NCI-H1436 (cell line): ENCODE measurements at places on chromosomes 2 and 18.

GRCh38 chr2:100197631-100198153 lies 55.3 kb upstream of the AFF3 start:
- no peak for DNase-seq

DNA sequence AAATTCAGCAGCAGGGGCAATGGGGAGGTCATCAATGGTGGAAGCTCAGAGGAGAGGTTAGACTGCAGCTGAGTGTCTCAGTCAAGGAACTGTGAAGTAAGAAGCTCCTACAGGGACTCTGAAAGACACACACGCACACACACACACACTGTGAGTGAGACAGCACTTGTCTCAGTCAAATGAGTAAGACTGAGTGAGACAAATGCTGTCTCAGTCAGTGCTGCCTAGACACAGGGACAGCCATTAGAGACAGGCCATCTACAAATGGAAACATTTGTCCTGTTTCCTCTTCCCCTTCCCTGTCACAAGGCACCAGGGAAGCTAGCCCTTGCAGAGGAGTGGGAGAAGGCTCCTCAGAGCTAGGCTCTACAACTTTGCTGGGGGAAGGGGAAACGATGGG lies 577.4 kb upstream of the GCFC2 start:
- DNase-seq, result no peak

DNA sequence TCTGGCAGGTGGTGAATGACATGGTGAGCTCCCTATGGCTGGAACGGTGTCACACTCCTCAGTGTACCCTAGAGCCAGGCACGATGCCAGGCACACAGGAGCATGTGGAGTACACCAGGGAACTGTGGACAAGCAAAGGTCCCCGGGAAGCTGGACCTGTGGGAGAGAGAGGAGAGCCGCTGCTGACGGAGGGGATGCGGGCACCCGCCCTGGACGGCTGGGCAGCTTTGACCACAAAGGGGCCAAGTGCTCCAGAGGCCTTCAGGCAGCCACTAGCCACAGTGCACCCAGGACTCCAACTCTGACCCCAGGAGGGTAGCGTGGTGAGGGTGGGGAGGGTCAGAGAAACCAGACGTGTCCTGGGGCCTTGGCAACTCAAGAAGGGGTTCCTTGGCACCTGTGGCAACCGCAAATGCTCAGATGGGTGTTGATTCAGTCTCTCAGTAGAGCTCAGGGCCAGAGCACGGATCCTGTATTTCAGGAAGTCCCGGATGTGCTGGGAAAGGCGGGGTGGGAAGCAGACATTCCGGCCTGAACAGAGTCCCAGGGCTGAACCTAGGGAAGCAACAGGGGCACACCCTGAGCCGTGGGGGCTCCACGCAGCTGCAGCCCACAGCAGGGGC lies 2.3 kb upstream of the MAB21L4 start:
- no peak for DNase-seq

GRCh38 chr2:203626952-203627681 lies 79.3 kb upstream of the CD28 start:
- no peak for DNase-seq

DNA sequence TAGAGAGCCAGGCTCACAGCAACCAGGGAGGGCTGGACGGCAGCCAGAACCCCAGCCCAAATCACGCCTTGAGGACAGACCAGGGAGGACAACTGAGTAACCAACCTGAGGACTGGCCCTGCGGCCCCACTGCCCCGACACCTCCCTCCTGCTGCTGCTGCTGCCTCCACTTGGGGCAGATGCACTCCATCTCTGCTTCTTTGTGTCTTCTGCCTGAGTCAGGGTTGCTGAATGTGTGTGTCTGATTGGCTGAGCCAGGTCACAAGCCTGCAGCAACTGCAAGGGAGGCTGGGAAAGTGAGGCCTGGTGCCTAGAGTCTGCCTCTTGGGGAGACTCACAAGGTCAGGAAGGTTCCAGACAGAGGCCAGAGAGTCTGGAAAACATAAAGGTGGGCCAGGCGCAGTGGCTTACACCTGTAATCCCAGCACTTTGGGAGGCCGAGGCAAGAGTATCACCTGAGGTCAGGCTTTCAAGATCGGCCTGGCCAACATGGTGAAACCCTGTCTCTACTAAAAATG lies 83.4 kb downstream of the ZFP36L2 start:
- DNase-seq, result no peak

- no peak for DNase-seq
Observed at GRCh38 chr2:121363632-121364420, 78.8 kb upstream of the TFCP2L1 start.

DNA sequence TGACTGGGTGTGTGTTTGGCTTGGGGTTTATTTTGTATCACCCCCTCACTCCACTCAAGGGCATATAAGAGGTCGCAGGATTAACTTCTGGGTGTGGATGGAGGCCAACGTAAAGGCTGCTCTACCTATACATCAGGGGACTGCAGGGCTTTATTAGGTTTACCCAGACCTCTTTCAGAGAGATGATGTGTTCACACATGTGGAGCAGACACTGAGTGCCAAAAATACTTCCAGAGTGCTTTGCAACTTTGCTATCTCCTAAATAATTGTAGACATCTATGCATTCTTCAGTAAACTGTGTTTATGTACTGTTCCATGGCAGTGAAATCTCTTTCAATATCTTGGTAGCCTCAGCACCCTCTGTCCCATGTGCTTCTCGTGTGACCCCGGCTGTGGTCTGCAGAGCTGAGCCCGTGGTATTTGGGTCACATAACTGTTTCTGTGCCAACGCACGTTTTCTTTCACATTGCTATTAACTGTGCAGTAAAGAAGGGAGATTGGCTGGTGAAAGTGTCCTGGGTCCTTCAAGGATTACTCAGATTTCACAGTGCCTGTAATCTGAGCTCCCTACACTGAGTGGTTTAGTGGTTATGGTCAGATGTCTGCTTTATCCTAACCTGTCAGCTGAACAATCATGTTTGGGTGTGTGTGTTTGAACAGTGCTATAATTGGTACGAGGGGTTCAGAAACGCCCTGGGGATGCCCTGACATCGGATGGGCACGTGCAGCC lies 208.1 kb downstream of the VAPA start:
- peak; percentile 73 for DNase-seq

GRCh38 chr2:111120253-111121027 lies at the start of gene BCL2L11:
BCL2L11 (plus strand) TSS chr2:111120914; CDS start chr2:111123746, 2,832 bp downstream.
- DNase-seq, result peak; percentile 90

- no peak for DNase-seq
Observed at GRCh38 chr18:80238651-80239260, 8.6 kb downstream of the PARD6G start.

GRCh38 chr2:54459037-54459441 lies 2.9 kb downstream of the SPTBN1 start:
- no peak for DNase-seq

DNA sequence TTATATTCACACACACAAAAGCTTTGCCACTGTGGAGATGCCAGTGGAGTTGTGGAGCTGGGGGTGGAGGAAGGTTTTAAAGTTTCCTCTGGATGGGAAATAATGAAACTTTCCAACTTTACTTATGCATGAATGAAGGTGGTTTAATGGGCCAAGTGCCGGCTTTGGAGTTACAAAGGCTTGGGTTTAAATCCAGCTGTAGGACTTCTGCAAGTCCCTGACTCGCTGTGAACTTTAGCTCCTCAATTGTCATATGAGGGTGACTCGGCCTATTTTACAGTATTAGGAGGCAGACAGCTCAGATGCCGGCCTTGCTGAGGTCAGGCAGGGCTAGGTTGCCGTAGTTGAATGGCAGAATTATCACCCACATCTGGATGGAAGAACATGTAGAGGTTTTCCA lies 415.8 kb upstream of the TRIB2 start:
- DNase-seq, result no peak

DNA sequence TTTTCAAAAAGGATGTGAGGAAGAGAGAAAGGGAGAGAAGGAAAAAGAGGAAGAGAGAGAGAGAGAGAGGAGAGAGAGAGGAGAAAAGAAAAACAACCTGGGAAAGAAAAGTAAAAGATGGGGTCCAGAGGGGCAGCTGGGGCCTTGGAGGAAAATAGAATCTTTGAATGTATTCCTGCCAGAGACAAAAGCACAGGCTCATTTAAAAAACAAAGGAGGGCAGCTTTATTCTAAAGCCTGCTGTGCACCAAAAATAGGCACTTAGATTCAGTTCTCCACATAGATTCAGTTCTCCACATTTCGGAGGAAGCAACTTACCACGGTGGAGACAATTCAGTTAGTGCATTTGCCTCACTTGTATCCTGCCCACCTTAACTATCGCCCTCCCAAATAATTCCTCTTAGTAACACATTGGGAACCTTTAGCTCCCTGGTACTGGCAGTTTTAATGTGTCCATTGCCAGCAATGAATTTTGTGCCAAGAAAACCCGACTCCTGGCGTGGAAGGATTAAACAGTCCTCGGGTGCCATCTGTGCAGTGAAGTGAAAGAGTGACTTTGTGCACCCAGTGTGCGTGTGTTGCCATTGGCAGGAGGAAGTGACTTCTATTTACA lies 71.3 kb downstream of the DPP4 start:
- DNase-seq, result no peak

- no peak for DNase-seq
Observed at GRCh38 chr2:16207611-16208010, 267.3 kb downstream of the MYCN start.

DNA sequence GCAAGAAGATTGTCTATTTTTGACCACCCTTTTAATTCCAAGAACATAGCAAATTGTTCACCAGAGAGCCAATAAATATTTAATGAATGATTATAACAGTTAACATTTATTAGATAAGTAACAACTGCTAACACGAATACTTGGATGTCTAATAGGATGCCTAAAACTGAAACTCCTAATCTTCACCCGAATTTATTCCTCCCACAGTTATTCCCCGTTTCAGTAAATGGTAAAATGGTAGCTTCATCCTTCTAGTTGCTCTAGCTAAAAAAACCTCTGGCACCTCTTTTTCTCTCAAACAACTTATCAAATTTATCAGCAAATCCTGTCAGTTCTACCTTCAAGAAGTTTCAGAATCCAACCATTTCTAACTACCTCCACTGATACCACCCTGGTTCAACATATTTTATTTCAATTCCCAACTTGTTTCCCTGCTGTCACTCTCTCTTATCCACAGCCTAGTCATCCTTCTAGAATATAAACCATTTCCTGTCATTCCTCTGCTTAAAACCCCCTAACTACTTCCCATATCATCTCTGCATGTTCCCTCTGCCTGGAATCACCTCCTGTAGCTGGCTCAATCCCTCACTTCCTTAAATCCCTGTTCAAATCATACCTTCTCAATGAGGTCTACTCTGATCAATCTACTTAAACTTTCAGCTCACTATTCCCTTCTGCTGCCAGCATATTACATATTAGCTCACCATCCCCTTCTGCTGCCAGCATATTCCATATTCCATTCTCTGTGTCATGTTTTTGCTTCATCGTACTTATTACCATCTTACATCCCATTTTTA lies 93.8 kb downstream of the ROCK2 start:
- no peak for DNase-seq

- DNase-seq, result no peak
Observed at GRCh38 chr2:30948857-30949256, 141.6 kb upstream of the CAPN13 start.

DNA sequence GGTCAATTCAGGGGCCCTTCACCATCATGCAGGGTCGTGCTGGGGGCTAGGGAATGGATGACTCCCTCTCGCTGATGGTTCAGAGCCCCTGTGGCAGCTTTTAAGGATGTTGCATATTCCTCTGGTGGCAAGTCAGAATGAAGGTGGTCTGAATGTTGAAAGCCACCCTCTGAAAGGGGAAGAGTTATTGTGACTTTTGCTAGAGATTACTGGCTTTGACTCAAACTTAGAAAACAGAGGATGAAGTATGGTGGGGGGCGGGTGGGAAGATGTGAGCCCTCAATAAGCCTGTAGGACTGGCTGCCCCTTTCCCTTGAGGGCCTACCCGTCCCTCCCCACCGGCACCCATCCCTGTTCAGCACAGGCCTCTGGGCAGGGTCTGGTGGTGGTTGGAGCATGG lies 23.2 kb downstream of the MC2R start:
- DNase-seq, result no peak

- DNase-seq, result no peak
Observed at GRCh38 chr2:224753743-224754540, 37.8 kb upstream of the CCDC195 start.

DNA sequence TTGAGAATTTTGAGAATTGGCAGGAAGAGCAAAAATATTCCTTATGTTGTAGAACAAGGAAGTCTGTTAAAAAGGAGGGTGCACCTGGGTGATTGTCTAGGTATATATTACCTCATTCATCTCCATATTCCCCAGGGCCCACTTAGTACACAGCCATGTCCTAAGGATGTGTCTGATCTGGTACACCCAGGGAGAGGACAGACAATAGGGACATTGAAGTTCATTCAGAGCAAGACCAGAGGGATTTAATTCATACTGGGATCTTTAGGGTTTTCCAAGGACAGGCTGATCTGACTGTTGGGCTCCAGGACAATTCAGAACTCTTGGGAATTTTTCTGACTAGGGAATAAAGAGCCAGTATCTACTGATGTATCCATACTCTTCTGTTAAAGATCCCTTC lies 112.1 kb downstream of the PHLPP1 start:
- no peak for DNase-seq

- DNase-seq, result no peak
Observed at GRCh38 chr2:173922760-173923159, 42.4 kb downstream of the SP3 start.

- DNase-seq, result peak; percentile 59
Observed at GRCh38 chr2:42095923-42096408, 48.1 kb downstream of the PKDCC start.

DNA sequence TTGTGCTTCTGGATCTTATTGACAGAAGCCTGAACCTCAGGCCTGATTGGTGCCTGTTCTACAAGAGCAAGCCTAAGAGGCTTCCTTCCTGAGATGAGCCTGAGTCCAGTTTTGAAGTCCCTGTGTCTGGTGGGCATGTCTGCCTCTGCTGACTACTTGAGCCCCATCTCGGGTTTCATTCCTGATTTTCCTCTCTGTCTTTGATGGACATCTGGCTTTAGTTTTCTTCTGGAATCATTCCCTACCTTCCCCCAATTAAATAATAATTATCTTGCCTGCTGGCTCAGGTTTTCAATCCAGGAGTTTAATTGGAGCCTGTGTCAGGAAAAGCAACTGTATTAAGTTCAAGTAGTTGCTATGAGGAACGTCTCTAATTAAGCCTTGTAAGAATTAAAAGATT lies 135.5 kb upstream of the MC4R start:
- no peak for DNase-seq

- no peak for DNase-seq
Observed at GRCh38 chr18:446941-447560, 53.5 kb downstream of the COLEC12 start.

GRCh38 chr18:40159141-40160017 lies 1795.7 kb upstream of the PIK3C3 start:
- DNase-seq, result peak; percentile 74
